ENCODE measurements at places on chromosomes 11 and 22.

DNA sequence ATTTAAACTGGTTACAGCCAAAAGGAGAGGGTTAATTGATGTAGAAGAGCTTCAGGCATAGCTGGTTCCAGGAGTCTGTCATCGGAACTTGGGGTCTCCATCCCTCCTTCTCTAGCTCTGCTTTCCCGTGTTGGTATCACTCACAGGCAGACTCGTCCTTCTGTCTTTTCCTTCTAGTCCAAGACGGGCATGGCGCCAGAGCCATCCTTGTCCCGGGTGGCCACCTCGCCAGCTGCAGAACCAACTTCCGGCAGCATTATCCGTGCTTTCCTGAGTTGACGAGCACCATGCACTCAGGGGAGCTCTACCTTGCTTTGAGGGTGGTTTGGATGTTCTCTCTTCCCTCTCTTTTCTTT lies 14.7 kb downstream of the LINC01488 start:
- DNase-seq = no peak

- no peak for DNase-seq
Measured at GRCh38 chr11:32440916-32441315, 5.6 kb upstream of the WT1 start.

GRCh38 chr11:102780491-102780918 lies at the start of gene MMP10:
Gene MMP10, minus strand, starts transcription at chr11:102780628. Its CDS starts 37 bp downstream, at chr11:102780591.
- no peak for DNase-seq

GRCh38 chr22:43427296-43428004 lies 15.6 kb downstream of the MPPED1 start:
- DNase-seq = no peak

- DNase-seq = no peak
Measured at GRCh38 chr11:31957674-31958073, 133.2 kb upstream of the RCN1 start.

DNA sequence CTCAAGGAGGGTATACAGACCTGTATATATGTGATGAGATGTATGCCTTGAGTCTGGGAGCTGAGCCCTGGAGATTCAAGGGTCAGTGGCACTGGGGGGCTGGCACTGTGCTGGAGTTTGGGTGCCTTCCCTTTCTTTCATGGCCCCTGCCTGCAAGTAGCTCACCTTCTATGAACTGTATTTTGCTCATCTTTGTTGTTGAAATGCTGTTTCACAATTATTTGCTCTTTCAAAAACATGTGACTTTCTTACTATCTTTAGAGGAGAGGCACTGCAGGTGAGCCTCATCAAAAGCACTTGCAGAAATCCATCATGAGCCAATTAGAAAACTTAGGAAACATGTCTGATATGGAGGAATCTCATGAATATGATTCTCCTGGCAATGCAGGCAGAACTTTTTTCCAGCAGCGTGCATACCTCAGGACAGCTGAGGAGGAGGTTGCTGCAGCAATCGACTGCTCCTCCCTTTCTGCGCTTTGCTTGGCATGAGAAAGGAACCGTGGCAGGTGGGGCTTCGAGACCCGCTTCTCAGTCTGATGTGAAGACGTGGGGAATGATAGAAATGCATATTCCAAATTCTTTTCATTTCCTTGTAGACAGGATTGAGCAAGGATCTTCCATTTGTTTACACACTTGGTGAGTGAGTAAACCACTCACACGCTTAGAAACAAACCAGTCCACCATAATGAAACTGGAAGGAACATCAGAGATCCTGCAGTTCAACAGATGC lies 178.4 kb upstream of the E2F8 start:
- DNase-seq = no peak

GRCh38 chr22:21000987-21001600 lies 824 bp downstream of the THAP7 start:
- no peak for DNase-seq

DNA sequence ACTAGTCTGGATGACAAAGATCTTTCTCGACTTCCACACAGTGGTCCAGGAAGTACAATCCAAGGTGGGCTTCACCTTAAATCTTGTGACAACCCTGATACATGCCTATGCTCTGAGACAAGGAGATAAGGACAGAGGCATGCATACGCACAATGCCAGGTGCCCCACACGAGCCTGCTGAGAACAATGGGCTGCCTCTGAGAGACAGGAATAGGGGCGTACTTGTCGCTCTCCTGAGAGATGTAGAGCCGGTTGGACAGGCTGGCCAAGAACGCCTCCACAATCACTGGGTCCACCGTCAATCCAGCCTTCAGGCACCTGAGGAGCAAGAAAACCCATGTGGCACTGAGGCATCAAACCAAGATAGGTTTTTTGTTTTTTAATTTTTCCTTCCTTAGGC lies 25.5 kb downstream of the SERPIND1 start:
- no peak for DNase-seq

DNA sequence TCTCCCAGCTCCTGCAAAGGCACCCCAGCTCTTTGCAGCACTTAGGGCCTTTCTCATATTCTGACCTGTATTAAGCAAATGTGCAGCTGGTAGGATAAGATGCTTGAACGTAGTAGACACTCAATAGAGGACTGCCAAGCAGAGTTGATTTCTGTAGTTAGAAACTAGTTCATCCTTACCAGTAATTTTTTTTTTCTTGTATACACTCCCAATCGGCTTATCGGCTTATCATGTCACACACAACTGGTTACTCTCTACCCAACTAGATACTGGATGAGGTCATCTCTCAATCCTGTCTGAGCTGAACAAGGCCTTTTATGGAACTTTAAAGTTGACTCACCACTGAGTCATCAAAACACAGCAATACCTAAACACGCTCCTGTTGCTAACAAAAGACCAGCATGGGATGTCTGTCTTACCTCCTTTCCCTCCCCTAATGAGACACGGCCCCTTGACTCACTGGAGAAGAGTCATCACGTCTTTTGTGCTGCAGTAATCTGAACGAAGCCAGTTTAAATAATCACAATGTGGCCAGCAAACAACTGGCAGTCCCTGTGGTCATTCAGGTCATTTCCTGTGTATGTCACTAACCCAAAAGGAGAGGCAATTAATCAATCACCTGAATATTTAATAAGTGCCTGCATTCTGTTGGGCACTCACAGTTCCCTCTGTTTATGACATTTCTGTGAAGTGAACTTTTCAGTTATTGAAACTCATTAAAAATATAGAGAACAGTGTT lies 7.5 kb upstream of the WEE1 start:
- no peak for DNase-seq

- DNase-seq = no peak
Measured at GRCh38 chr11:123573286-123573685, 81.1 kb downstream of the SCN3B start.

DNA sequence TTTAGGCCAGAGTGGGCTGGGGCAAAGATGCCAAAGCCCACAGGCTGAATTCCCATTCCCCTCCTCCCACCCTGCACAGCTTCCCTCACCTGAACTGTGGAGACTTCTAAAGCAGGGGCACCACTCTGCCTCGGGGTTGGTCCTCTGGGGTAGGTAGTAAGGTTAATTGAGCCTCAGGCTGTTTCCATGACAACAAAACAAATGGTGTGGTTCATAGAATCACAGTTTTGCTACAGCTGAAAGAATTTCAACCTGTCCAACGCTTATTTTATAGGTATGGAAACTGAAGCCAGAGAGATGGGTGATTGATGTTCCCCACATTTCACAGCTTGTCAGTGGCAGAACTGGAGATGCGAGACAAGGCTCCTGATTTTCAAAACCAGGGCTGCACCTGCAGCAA lies 109.5 kb downstream of the SNX19 start:
- DNase-seq = no peak

GRCh38 chr11:80007616-80008015 lies 566.8 kb upstream of the TENM4 start:
- no peak for DNase-seq

GRCh38 chr22:42758931-42759629 lies 38.4 kb upstream of the A4GALT start:
- no peak for DNase-seq

- DNase-seq = no peak
Measured at GRCh38 chr11:120462825-120463224, 48.7 kb upstream of the GRIK4 start.

- peak; percentile 66 for DNase-seq
Measured at GRCh38 chr11:130131961-130132850, 27.4 kb upstream of the ST14 start.

DNA sequence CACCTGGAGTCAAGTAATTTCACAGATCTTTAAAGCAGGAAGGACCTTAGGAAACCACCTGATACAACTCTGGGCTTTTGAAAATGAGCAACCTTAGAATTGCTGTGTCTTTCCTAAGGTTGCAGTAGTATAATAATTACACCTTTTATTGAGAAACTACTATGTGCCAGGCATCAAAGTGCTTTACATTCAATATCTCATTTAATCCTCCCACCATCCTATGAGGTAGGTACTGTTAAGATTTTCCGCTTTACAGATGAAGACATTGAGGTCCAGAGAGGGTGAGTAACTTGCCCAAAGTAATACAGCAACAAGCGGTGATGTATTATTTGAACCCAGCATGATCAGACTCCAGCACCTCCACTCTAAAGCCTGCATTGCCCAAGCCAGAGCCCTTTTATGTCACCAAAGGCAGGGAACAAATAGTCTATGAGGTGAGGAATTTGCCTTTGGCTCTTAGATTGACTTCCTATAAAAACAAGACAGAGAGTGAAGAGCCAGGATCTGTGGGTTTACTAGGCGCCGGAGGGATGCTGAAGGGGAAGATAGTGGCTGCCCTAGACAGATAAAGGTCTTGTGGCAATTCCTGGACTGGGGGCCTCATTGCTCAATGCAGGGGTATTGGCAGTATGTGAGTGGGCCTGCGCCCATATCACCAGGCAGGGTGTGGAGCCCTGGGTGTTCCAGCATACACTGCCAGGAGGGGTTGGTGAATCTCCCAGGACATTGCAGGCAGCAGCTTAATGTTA lies 157.1 kb downstream of the FBXO7 start:
- no peak for DNase-seq

DNA sequence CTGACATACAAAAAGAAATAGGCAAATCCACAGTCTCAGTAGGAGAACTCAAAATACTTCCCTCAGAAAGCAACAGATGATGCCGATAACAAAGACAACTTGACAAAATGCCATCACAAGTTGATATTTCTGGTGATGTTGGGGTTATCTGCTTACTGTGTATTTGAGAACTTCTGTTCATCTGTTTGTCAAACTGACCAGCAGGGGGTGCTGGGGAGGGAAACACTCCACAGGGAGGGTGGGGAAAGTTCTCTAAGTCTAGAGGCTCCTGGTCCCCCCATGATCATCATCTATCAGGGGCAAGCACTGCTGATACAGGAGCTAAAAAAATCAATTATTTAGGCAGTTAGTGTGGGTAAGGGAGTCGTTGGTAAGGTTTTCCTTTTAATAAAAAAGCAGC lies 19.2 kb downstream of the GLYATL1 start:
- no peak for DNase-seq

GRCh38 chr11:44994753-44995152 lies 44.1 kb upstream of the TP53I11 start:
- DNase-seq = no peak

DNA sequence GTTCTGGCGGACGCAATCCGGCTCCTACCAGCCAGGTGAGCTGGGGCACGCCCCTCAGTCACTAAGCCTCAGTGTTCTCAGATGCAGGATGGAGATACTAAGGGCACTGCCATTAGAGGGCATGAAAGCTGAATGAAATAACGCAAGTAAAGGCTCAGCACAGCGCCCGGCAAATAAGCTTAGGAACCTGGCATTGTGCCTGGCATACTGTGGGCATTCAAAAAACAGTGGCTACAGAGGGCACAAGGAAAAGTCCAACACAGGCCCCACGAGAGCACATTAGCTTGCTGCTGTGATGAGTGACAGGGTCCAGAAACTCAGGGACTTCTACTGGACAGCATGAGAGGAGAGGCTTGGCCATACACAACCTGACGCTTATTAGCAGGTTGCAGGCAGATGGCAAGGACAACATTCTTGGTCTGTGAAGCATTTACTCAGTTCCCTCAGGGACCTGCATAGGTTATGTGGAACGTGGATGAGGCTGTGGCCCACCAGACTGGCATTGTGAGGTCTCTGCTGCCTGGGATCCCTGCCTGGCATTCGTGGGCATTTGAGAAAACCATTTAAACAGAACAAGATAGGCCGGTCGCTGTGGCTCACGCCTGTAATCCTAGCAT lies 12.2 kb downstream of the TXN2 start:
- no peak for DNase-seq

DNA sequence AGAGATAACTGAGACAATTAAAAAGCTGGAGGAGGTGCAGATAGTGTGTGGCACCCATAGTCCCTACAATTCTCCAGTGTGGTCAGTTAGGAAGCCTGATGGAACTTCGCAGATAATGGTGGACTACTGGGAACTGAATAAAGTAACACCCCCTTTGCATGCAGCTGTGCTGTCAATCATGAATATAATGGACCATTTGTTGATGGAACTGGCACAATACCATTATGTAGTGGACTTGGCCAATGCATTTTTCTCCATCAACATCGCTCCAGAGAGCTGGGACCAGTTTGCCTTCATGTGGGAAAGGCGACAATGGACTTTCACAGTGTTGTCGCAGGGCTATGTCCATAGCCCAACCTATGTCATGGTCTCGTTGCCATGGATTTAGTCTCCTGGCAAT lies 324.2 kb downstream of the TMEM135 start:
- no peak for DNase-seq

GRCh38 chr11:111573821-111574249 lies 28.4 kb upstream of the SIK2 start:
- no peak for DNase-seq

GRCh38 chr22:46001426-46002106 lies 24.6 kb upstream of the WNT7B start:
- no peak for DNase-seq

- DNase-seq = no peak
Measured at GRCh38 chr11:34303028-34303570, 54.7 kb downstream of the ABTB2 start.

DNA sequence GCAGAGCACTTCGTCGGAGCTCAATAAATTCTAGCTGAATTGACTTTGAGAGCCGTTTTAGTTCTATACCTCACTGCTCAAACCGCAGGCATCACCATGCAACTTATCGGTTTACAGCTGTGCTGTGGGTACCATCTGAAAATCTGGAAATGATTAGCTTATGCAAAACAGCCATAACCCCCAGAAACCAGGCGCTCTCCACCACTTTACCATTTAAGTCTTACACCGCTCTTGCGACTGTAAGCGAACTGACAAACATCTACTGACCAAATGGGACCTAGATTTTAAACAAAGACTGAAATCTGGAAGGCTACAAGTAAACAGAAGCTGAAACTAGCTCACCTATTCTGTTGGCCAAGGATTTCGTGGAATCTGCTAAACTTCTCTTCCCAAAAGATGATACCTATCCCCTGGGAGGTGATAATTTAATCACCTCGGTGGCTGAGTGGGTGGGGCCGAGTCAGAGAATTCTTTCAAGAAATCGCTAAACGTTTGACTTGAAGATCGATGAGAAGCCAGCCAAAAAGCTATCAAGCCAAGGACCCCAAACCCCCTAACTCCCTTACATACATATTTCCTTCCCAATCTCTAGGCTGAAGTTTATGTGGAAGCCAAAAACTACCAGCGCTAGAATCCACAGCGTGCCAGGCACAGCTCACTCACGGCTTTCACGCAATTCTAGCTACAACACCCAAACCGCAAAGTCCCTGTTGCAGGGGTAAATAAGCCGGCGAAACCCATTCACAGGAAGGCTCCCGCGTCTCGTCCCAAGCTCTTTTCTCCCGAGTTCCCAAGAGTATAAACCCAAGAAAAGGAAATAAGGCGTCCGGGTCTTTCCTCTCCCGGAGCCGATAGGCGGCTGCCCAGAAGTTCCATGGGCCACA lies 644 bp downstream of the SPTY2D1 start:
- no peak for DNase-seq

All from D721Med (cell line).